ENCODE measurements at places on chromosomes 6 and 20. TPM values are rescaled to one million over a fixed set of nuclear protein-coding genes. Genes with fewer than 3 reads are reported as not detected.
A peak's percentile ranks its signal among the peaks of the same experiment; 100 is the strongest.

- DNase-seq: no peak
Observed at GRCh38 chr6:114053791-114054190, 82.8 kb upstream of the HDAC2 start.

The GSS gene
- polyA plus RNA-seq: 95.6 TPM

The ULBP2 gene
- 5.0 TPM for polyA plus RNA-seq

GRCh38 chr6:30157581-30157980 is 3.4 kb downstream of the TRIM10 start:
- DNase-seq: no peak

GRCh38 chr6:25642667-25643328 is 9.2 kb upstream of the SCGN start:
- DNase-seq: no peak

The THBS2 gene
- polyA plus RNA-seq: 166 TPM

DNA sequence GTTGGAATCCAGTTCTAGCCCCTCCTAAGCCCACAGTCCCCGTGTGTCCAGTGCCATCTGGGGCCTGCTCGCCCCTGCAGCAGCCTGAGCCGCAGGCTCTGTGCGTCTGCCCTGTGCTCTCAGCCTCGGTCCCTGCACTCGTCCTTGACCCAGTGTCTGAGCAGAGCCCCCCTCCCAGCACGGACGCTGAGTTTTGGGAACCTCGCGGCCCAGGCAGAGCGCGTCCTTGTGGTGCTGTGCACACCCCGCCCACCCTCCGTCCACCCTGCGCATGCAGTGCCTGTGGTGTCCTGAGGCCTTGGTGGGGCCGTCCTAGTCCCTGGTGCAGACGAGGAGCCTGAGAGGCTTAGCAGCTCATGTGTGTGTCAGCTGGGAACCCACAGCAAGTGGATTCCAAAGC is 31.6 kb downstream of the OSBPL2 start:
- DNase-seq: no peak

GRCh38 chr20:51660672-51661608 is 107.2 kb downstream of the ATP9A start:
- peak; percentile 68 for DNase-seq

The STMND1 gene
- not detected for polyA plus RNA-seq

DNA sequence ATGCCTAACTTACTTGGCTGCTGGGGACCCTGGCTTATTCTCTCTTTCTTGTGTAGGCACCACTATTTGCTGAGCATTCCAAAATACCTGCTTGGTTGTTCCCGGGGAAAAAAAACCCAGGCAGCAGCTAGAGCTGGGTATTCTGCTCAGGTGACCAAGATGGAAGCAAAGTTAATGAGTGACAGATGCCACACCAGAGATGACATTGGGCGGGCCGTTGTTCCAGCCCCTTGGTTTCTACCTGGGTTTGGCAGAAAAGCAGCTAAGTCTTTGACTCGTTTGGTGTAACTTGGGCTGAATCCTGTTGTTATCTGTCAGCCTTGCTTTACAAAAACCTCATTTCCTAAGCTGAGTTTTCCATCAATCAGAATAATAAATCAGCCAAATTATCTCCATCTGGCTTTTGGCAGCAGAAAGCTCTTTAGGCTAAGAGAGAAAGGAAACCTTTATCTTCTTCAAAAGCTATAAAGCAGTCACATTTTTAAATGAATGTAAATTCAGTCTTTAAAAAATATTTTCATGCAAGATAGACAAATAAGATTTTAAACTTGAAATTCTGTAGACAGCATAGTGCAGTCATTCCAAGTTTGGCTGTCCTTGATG is 202.0 kb upstream of the GMDS start:
- DNase-seq: no peak

The ID1 gene
- polyA plus RNA-seq: 493 TPM

The PRDM13 gene
- polyA plus RNA-seq: 0.02 TPM

GRCh38 chr20:12824328-12825225 is 184.2 kb upstream of the SPTLC3 start:
- DNase-seq: no peak

The MOXD1 gene
- 252 TPM for polyA plus RNA-seq

The MEP1A gene
- polyA plus RNA-seq: not detected

The GLP1R gene
- polyA plus RNA-seq: not detected

GRCh38 chr20:34956041-34956458 is 382 bp downstream of the MYH7B start:
- DNase-seq: no peak

The SLC32A1 gene
- polyA plus RNA-seq: not detected

DNA sequence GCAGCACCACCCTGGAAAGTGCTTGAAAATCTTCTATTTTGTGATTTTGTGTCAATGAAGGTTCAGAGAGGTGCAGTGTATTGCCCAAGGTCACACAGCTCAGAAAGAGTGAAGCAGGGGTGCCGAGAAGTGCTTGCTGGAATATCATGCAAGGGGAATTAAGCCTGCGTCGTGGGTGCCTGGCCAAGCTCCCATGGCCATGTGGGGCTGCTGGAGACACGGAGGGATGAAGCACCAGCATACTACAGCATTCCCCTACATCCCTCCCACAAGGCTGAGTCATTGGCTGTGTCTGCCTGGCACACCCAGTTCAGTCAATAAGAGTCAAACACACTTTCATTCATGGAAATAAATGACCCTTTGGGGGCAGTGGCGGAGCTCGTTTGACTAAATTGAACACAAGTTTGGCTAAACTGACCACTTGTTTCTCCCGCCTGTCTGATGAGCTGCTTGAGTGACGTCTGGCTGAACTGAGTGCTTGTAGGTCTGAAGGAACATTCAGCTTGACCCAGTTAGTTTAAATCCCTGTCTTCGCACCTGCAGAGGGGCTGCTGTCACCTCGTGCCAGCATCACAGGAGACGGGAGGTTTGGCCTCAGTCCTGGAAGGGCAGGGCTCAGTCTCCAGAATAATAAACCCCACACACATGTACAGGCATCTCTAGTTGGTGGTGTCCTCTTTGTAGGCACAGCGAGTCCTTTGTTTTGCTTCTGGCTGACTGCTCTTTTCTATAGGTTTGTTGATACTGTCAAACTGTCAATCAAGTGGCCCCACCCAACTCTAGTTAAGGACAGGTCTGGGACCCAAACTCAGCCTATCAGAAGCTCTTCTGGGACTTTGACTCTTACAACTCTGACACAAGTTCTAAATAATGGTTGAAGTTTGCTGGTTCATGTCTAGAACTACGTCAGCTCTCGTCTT is 8.4 kb upstream of the TGM2 start:
- no peak for DNase-seq

The SLC24A3 gene
- not detected for polyA plus RNA-seq

DNA sequence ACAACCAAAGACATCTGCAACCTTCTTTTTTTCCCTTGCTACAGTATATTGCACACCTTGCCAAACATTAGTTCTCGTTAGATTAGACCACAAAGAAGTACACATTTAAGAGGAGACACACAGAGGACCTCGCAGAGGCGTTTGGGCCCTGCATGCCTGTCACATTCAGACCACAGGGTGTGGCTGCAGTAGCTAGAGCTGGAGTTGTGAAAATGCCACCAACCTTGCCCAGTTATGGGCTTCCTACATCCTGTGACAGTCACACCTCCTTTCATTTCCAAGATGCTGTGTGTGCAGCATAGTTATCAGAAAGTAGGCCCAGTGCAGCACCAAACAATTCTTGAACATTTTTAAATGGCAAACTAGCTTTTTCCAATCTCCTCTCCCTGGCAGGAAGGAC is 2.4 kb downstream of the SYNE1 start:
- no peak for DNase-seq

DNA sequence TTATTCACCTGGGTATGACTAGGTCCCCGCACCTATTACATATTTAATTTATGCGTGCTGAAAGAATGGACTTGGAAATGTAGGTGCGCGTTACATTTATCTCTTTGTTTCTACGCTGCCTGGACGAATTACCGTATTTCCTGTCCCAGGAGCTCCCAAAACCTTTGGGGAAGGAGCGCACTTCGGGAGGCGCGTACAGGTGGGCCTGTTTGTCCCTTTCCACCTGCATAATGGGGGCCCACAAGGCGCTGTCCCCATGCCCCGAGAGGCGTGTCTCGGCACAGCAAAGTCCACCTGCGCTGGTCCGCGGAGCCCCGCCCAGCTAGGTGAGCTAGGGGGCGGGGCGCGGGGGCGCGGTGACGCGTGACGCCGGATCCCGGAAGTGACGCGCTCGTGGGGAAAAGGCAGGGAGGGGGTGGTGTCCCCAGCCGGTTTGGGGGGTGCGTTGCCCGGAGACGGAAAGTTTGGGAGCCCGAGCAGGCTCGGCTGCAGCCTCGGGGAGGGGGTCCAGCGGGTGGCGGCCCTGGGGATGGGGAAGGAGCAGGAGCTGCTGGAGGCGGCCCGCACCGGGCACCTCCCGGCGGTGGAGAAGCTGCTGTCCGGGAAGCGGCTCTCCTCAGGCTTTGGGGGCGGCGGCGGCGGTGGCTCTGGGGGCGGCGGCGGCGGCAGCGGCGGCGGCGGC is at the start of gene ANKS1A:
ANKS1A (plus strand) TSS at position 382 of the 682 bp plus-strand sequence; CDS start at position 530, 148 bp downstream.
- DNase-seq: peak; percentile 92

DNA sequence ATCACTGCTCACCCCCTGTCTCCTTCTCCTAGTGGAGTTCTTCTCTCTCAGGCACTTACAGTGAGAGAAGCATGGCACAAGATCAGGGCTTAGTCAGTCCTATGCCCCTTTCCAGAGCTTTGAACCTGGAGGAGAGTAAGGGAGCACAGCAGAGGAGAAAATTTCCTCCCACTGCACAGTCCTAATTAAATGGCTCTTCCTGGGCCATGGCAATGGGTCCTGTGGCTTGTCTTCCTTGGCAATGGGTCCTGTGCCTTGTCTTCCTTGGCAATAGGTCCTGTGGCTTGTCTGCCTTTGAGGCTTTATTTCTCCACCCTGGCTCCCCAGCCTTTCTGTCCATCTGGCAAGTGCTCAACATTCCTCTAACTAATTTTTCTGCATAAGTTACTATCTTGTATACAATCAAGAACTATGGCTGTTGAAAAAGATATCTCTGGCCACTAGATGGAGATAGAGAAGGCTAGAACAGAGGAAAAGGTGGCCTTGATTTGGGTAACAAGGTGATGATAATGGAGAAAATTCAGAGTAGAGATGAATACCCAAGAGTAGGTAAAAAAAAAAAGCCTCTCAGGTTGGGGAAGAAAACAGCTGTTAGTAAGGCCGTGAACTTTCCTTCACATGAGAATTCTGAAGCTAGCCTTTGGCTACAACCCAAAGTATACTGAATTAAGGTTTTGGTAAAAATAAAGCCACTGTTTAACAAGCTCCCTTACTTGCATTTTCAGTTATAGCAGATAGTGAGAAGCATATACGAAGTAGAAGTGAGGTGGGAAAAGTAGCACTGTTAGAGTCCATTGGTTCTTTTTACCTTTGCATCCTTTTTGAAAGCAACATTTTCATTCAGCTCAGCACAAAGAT is 504.9 kb downstream of the DOK5 start:
- peak; percentile 24 for DNase-seq

- DNase-seq: no peak
Observed at GRCh38 chr6:80183019-80183795, 76.7 kb downstream of the BCKDHB start.

DNA sequence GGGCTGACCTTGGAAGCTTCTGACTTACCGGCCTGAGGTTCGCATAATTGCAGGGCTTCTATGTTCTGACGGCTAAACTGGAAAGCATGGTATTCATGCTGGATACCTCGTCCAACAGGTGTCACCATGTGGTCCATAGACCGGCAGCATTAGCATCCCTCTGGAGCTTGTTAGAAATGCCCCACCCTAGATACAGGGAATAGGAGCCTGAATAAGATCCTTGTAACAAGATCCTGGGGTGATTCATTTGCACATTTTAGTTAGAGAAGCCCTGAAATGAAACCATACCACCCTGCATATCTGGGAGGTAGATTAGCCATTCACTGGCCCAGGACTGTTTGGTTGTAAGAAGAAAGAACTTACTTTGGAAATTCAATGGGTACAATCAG is 77.7 kb downstream of the TMEM170B start:
- no peak for DNase-seq
